ENCODE measurements at places on chromosomes 3 and 15.

DNA sequence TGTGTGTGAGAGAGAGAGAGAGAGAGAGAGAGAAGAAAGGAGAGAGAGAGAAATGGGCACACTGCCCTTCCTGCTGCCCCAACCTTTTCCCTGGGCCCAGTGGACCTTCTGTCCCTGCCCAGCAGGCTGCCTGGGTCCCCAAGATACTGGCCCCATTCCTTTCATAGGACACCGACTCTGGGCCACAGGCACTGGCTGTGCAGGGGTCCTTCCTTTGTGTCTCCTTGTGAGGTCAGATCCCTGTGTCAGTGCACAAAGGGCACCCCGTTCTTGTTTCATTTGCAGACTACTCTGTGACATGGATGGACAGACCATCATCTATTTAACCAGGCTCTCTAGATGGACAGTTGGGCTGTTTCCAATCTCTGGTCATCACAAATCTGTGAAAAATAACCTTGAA, 21.3 kb upstream of the KLF13 start:
- no peak for DNase-seq

- DNase-seq, result no peak
Measured at GRCh38 chr3:71201939-71202338, 381.6 kb downstream of the FOXP1 start.

DNA sequence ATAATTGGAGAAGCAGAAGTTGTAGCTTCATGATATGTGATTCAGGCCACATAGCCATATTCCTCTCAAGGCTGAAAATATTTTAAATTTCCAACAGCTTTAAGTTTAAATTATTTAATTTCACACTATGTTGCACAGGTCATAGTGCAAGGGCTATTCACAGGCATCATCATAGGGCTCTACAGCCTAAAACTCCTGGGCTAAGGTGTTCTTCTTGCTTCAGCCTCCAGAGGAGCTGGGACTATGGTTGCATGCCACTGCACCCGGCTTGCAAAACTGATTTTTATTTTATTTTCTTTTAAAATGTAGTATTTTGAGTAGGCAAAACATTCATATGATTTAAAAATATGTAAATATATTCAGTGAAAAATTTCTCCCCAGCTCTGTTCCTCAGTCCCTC, 6.0 kb upstream of the CEP97 start:
- no peak for DNase-seq

DNA sequence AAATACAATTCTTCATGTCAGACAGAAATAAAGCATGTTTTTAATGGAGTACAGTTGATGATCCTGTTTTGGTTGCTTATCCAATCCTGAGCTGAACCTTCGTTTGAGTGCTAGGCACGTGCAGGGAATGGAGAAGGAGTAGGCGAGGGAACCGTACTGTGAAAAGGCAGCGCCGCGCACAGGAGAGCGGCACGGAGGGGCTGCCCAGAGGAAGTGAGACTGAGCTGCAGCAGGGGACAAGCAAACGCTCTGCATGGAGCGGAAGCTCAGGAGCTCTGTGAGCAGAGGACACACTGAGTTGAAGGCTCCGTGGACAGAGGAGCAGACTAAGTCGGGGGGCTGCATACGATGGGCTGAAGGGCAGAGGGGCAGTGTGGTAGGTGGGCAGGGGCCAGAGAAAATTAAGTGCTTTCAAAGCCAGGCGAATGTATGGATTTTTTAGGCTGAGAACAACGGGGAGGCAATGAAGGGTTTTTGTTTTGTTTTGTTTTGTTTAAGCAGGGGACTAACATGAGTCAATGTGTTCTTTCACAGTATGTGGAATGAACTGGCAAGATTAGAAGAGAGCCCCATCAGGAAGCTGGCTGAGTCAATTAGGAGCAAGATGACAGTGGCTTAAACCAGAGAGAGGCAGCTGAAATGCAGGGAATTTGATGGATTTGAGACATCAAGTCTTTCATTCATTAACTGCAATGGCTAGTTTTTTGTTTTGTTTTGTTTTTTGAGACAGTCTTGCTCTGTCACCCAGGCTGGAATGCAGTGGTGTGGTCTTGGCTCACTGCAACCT, 23.8 kb upstream of the TM2D3 start:
- DNase-seq, result no peak

DNA sequence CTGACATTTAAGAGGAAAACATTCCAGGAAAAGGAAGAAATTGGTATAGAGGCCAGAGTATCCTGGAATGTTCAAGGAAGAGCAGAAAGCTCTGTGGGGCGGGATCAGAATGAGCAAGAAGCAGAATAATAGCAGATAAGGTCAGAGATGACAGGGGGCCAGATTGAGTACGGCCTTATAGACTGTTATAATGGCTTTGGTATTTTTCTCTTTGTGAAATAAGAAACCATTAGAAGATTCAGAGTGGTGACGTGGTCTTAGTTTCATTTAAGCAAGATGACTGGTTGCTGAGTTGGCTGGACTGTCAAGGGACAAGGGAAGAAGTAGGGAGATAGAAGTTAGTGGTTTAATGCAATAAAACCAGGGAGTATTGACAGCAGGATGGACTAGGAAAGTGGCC, 218.3 kb upstream of the SOX2 start:
- DNase-seq, result no peak

DNA sequence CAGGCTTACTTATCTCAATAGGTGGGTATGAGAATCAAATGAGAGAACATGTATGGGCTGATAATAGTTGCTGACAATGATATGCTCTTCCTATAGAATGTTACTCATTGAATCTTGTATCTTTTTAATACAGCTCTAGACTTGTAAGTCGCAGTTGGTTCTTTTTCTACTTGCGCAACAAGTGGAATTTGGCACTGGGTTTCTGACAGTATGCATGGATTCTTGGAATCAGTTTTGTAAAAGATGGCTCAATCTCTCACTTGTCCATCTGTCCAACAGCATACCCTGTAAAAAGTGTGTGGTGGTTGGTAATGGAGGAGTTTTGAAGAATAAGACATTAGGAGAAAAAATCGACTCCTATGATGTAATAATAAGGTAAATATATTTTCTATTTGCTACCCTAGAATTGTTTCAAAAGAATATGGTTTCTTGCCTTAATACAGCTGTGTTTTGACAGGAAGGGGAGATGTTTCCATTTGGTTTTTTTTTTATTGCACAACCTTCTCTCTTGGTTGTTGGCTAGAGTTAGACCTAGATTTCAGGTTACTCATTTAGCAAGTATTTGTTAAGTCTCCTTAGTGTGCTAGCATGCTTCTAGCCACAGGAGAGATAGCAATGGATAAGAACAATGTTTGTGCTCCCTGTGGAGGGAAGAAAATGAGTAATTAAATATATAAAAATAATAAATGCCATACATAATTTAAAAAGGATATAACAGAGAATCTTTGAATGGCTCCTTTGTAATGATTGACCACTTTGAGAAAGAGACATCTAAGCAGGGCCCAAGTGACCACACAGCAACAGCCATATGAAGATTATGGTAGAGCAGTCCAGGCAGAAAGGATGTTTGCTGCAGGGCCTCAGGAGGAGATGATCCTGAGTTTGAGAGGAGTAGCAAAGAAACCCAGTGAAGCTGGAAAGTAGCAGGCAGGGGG, 21.8 kb downstream of the ST3GAL6 start:
- peak; percentile 37 for DNase-seq

GRCh38 chr3:29775340-29775739, 494.5 kb downstream of the RBMS3 start:
- no peak for DNase-seq

- DNase-seq, result no peak
Measured at GRCh38 chr15:91589360-91589759, 264.1 kb upstream of the SLCO3A1 start.

- DNase-seq, result no peak
Measured at GRCh38 chr3:69762768-69763229, 23.5 kb downstream of the MITF start.

DNA sequence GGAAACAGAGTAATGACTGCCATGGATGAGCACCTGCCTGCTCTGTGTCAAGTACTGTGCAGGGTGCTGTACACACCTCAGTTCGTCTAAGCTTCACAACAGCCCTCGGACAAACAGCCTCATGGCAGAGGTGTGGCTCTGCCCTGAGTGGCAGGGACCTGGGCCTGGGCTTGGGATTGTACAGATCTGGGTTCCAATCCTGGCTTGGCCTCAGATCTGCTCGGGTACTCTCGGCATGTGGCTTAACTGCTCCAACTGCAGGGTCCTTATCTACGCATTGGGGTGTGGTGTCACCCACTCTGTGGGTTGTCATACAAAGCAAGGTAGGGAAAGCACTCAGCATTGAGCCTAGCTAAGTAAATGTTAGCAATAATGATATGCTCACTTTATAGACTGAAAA, 46.6 kb upstream of the SEC13 start:
- DNase-seq, result no peak

- DNase-seq, result no peak
Measured at GRCh38 chr15:37819191-37819590, 115.2 kb upstream of the TMCO5A start.

DNA sequence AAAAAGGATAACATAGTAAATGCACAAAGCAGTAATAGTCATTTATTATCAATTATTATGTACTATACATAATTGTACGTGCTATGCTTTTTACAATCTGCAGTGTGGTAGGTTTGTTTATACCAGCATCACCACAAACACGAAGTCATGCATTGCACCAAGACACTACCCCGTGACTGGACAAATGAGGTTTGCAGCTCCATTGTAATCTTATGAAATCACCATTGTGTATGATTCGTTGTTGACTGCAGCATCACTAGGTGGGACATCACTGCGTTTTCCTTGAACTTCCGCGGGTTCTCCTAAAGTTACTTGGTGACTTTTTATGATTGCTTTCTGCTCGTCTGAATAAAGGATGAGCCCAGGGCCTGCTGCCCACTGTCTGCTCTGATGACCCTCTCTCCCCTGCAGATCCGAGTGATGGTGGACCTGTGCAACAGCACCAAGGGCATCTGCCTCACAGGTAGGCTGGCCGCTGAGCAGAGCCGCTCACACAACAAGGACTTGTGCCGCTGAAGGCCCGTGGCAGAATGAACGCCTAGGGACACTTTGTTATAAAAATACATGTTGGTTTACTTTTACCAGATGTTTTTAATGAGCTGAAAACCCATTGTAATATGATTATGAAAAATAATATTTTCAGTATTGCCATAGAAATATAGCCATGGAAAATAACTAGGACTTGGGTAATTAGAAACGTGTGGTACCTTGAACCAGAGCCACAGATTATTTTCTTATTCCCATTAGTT, 35.8 kb downstream of the GLDN start:
- DNase-seq, result no peak

GRCh38 chr3:26018889-26019288, 229.0 kb downstream of the OXSM start:
- DNase-seq, result no peak

DNA sequence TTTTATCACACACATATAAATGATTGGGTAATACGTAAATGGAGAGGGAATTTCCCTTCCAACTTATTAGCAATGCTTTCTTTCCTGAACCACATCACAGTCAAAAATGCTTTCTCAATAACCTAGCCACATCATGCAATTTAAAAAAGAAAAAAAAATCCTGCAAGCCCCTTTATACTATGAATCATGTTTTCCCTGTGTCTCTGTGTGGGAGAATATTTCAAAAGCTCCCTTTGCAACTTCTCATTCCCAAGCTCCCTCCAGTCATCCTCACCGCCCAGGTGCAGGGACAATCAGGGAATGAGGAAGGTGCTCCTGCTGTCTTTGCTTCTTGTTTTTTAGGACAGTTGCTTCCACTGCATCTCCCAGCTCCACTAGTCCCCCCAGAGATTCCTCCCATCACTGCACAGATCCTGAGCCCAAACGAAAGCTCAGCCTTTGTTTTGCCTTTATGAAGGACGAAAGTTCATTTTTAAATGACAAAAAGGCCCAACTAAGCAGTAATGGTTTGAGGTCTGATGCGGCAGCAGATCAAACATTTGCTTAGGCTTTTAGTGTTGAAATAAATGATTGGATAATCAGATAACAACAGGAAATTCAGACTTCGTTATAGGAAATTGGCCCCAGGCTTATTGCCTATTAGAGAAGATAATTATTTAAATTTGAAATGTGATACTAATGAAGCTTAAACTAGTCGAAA, 47.8 kb upstream of the ADGRG7 start:
- DNase-seq, result no peak

DNA sequence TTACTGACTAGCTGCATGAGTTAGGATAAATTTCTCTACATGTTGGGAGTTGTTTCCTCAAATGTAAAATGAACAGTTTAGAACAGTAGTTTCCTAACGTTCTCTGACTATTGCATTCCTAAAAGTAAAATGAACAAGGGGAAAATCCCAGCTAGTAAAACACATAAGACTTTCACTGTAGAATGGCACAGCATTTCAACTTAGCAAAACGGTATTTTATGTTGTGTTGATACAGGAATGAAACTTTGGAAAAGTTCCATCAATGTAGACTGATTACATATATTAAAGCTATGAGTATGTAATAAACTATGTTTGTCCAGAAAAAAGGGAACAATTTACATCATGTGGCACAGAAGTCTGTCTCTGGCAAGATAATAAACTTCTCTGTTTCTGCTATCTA, 297.4 kb upstream of the EPHA3 start:
- DNase-seq, result no peak

DNA sequence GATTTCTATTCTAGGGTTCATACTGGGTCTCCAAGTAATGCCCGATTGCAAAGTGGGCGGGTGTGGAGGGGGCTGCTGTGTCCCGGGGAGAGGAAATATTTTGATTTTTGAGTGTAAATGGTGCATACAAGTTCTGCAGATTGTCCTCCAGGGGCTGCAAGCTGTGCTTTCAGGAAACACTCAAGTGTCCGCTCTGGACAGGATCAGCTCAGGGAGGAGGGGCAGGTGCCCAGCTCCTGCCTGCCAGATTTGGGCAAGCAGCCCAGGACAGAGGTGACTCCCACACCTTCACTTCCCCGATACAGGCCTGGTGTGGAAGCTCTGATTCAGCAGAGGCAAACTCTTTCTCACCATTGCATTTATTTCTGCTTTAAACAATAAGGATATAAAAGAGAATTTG, 142.7 kb downstream of the ALDH1A2 start:
- no peak for DNase-seq

DNA sequence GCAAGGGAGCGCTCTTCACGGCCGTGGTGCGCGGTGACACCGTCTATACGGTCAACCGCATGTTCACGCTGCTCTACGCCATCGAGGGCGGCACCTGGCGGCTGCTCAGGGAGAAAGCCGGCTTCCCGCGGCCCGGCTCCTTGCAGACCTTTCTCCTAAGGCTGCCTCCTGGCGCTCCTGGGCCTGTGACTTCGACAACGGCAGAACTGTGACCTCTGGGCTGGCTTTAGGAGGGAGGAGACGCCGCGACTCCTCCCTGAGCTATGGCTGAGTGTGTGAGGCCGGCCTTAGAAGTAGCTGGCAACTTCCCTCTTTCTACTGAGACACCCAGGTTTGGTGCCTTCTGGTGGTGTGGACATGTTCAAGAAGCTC, 1.4 kb downstream of the KBTBD13 start:
- DNase-seq, result no peak

DNA sequence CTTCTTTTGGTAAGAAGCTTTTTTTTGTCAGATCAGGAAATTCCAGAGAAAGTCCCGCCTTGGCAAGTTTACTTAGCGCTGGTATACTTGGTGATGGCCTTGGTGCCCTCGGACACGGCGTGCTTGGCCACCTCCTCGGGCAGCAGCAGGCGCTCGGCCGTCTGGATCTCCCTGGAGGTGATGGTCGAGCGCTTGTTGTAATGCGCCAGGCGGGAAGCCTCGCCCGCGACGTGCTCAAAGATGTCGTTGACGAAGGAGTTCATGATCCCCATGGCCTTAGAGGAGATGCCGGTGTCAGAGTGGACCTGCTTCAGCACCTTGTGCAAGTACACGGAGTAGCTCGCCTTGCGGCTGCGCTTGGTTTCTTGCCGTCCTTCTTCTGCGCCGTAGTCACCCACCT, 46.6 kb downstream of the QTRT2 start:
- no peak for DNase-seq
